ENCODE measurements at places on chromosomes 5 and 9.

DNA sequence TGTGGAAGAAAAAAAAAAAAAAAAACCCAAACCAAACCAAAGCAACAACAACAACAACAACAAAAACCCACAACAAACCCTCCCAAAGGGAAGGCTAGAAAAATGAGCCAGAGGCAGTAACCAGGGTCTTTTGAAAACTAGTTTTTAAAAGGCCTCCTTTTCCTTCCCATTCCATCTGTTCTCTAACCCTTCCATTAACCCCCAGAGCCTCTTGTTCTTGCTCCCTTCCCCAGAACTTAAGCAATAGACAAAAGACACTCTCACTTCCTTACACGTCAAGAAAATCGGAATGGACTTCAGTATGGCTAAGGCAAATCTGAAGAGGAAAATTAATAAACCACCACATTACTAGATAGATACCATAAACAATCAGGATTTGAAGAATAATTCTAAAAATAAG, 292.8 kb downstream of the ARL15 start:
- DNase-seq: no peak

DNA sequence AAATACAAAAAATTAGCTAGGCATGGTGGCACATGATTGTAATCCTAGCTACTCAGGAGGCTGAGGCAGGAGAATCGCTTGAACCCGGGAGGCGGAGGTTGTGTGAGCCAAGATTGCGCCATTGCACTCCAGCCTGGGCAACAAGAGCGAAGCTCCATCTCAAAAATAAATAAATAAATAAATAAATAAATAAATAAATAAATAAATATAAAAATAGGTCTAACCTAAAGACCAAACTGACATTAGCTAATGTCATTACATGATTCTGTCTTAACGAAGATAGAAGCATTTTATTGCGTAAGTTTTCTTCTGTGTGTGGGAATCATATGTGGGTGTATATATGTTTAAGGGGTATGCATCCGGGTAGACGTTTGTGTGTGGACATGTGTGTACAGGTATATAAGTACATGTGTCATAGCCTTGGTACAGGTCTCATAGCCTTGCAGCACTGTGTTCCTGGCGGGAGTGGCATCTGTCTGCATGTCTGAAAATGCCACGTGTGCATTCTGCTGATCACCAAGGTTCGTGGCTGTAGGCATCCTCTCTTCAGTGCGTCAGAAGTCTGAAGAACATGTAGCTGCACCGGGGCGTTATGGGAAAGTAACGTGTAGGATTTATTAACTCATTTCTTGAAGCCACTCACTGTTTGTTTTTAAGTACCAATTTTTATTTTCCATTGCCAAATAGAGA, 298.1 kb downstream of the NR3C1 start:
- DNase-seq: peak; percentile 22

DNA sequence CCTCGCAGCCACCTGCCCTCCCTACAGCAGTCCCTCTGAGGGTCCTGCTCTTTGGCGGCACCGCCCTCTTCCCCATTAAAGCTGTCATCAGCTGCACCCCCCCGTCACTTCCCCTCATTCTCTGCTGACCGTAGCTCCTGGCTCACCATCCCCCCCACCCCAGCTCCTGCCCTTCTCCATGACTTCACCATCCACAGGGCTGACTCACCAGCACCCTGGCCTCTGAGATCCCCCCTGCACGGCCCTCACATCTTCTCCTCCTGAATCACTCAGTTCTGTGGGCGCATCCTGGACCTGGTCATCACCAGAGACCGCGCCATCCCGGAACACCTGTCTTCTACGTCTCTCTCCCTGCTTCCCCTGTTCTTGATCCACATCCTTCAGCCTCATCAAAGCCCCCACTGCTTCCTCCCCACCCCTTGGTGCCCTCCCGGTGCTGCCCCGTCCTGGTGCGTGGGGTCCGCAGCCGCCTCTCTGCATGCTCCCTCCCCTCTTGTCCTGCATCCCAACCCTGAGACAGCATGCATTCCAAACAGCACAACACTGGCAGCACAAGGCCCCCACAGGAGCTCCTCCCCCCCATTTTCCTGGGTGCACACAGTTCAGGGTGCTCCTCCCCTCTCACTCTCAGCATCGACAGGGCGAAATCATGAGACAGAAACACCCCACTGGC, 12.9 kb downstream of the FLT4 start:
- DNase-seq: no peak

DNA sequence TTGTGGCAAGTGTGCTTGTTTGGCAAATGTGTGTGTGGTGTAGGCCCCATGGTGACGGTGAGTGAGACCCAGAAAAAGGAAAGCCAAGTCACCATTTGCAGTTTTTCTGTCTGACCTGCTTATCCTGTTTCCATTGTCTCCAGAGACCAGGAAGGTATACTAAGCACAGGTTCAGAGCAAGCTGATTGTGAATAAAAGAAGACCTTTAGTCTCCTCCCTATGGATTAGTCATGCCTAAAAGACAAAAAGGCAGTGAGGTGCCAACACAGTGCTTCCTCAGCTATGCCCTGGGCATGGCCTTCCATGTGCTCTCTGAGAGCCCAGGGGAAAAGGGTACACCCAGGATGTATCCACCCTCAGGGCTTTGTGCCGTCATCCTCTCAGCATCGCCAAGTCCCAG, 49.2 kb upstream of the SHOC1 start:
- DNase-seq: no peak

DNA sequence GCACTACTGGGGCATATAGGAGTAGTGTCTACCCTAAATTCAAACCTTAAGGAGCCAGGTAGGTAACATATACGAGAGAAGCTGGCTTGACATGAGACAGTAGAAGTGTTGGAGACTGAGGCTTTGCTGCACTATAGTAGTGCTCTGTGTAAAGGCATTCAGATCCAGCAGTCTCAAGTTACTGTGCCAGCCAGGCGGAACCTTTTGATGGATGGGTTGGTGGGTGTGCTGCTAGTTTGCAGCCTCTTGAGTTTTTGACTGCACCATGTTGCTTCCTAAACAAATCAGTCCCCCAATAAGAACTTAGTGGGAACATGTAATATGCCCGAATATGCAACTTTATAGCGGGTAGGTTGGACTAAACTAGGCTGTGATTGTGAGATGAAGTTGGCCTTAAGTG, 1.5 kb downstream of the CLTA start:
- DNase-seq: peak; percentile 22

GRCh38 chr9:109316207-109316640, 4.6 kb downstream of the EPB41L4B start:
- peak; percentile 62 for DNase-seq

GRCh38 chr5:131096774-131097710, 68.0 kb downstream of the HINT1 start:
- no peak for DNase-seq

DNA sequence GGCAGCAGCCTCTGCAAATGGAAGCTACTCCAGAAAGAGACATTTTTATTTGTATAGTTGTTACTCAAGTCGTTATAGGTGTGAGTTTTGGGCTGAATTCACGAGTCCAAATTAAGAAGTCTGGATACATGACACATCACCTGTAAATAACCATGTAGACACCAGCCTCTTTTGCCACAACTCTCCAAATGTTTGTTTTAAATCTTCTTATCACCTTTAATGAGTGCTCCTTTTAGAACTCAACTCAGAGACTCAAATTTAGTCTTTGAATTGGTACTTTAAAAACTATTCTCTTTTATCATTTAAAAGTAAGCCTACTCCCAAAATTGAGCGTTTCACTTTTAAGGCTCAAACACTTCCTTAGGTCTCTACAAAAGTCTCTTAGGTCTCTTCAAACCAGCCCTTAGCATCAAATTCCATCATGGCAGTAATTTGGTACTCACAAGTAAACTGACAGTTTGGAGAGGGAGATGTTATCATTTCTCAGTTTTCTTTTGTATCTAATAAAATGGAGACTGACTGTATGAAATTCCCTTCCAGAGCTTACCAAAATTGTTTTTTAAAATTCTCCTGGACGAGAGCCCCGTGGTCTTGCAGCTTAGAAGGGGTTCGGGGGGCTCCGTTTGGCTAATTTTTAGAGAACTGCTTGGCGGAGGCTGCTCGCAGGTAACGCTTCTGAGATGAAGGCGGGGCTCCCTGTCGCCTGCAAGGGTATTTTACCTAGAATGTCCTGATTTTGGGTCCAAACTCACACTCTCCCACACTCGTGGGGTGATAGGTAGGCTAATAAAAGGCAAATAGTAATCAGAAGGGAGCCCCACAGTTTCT, 194.6 kb downstream of the MEF2C start:
- DNase-seq: peak; percentile 6
